ENCODE measurements at places on chromosomes 2 and 18. TPM values are rescaled to one million over a fixed set of nuclear protein-coding genes. Genes with fewer than 3 reads are reported as not detected.

SLC23A3 gene
- not detected for polyA plus RNA-seq

CCDC121 gene
- 2.7 TPM for polyA plus RNA-seq

FEV gene
- not detected for polyA plus RNA-seq

SERPINB2 gene
- polyA plus RNA-seq, result not detected

All from Purkinje cell (primary cell).